ENCODE measurements at places on chromosomes 3 and 15.

DNA sequence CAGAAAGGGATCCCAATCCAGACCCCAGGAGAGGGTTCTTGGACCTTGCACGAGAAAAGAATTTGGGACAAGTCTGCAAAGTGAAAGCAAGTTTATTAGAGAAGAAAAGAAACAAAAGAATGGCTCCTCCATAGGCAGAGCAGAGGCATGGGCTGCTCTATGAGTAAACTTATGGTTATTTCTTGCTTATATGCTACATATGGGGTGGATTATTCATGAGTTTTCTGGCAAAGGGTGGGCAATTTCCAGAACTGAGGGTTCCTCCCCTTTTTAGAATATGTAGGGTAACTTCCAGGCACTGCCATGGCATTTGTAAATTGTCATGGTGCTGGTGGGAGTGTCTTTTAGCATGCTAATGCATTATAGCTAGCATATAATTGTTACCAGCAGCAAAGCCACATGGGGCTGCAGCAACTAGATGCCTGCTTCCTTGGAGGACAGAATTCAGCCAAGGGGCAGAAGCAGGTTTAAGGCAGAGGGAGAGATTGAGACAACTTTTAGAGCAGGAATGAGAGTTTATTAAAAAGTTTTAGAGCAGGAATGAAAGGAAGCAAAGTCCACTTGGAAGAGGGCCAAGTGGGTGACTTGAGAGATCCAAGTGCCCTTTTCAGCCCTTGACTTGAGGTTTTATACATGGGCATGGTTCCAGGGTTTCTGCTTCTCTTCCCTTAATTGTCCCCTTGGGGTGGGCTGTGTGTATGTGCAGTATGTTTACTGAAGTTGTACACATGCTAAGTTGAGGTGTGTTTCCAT, 41.3 kb downstream of the METTL6 start:
- no peak for DNase-seq

GRCh38 chr3:149356044-149356592, 21.3 kb downstream of the TM4SF1 start:
- no peak for DNase-seq

- no peak for DNase-seq
Measured at GRCh38 chr3:117476572-117476971, 767.0 kb downstream of the TUSC7 start.

- DNase-seq, result no peak
Measured at GRCh38 chr3:186261638-186262037, 100.4 kb downstream of the DGKG start.

DNA sequence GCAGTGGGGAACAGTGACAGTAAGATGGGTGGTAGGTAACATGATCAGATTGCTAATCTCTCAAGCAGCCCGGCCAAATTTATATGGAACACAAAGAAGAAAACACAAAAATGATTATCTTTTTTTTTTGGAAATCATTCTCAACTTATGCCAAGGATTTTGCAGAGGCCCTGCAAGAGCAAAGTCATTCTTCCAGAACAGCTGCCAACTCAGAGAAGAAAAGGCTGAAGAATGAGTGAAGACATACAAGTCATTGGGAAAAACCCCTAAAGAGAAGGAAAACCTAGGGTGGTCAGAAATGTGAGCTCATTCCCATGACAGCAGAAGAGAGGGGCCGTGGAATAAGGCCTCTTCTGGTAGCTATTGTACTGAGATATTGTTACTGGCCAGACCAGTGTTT, 246.7 kb downstream of the SHOX2 start:
- no peak for DNase-seq

DNA sequence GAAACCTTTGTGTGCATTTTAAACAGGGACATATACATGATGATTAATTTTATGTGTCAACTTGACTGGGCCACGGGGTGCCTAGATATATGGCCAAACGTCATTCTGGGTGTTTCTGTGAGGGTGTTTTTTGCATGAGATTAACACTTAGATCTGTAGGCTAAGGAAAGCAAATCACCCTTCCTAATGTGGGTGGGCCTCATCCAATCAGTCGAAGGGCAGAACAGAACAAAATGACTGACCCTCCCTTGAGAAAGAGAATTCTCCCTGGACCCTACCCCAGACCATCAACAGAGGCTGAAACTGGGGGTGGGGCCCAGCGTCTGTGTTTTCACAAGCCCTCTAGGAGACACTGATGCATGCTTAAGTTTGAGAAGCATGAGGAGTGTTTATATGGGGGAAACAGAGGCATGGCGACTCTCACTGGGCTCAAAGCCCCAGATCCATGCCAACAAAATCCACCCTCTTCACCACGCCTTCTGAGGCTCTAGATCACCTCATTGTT, 56.2 kb downstream of the ITGA11 start:
- DNase-seq, result no peak

- DNase-seq, result no peak
Measured at GRCh38 chr3:124934577-124934976, at the start of gene MUC13. Gene MUC13 (minus strand): TSS chr3:124934751. CDS start chr3:124934712, 39 bp downstream.

DNA sequence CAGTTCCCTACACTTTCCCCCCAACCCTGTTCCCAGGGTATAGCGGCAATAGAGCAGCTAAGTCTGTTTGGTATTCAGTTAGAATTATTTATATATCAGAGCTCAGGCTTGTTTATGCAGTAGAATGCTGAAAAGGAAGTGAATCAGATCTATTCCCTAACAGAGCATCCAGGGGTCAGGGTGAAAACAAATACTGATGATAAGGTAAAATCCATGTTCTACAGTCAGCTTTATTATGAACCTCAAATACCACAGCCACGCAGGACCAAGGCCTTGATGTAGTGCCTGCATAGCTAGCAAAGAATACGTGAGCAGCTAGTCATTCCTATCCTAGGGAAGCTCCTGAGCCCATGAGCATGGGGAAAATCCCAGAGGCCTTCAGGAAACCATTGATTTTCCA, 229.7 kb upstream of the ICE2 start:
- DNase-seq, result no peak

DNA sequence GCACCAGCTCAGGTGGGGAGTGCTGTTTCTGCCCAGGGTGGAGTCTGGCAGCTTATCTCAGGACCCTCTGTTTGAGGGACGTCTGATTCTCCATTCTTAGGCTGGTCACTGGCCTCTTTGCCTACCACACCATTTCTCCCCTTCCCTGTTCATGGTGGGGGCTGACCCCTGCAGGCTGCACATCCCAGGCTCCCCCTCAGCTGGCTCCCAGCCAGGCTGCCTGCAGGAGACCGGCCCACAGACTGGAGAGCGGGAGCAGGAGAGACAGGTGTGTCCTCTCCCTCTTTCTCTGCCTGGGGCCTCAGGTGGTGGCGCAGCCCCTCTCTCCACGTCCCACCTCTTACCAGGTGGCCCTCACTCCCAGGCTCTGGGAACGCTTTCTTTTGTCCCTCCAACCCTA, 60.8 kb downstream of the RAB11A start:
- DNase-seq, result no peak

DNA sequence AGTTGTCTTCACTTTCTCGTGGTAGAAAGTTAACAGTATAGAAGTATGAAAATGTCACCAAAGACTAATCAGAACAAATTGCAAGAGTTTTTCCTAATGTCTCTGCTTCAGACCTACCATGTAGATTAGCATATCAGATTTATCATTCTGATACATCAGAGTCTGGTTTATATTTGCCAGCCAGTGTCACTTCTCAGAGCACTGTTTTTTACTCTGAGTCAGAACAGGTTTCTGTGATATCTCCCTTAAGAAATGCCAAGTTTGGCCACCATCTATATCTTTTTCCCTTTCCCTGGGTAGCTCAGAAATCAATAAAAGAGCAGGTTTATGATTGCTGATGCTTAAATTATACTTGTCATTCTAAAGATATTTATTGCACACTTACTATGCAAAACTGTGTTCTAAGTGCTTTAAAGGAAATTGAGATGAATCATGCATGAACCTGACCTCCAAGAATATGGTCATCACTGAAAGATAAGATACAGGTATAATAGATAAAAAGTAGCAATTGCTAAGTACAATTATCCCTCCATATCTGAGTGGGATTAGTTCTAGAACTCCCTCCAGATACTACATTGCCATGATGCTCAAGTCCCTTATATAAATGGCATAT, 672.7 kb upstream of the NAALADL2 start:
- DNase-seq, result no peak
